Stimulated activated CD8-positive, alpha-beta memory T cell treated with anti-CD3 and anti-CD28 coated beads, Interleukin-7, amount 100 ng/mL, for 24 hours (primary cell): ENCODE measurements at places on chromosomes 2 and 18.

- peak; percentile 38 for DNase-seq
Observed at GRCh38 chr2:10331027-10331701, 28.5 kb downstream of the HPCAL1 start.

DNA sequence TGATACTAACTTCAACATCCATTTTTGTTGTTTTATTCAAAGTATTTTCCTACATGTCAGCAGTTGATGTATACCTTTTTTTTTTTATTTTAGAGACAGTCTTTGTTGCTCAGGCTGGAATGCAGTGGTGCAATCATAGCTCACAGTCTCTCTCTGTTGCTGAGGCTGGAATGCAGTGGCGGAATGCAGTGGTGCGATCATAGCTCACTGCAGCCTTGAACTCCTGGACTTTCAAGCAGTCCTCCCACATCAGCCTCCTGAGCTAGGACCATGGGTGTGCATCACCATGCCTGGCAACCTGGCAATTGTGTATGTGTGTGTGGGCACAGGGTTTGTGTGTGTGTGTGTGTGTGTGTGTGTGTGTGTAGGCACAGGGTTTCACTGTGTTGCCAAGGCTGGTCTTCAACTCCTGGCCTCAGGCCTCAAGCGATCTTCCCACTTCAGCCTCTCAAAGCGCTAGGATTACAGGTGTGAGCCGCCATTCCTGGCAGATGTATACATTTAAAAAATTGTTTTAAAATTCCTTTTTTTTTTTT lies 24.8 kb downstream of the SANBR start:
- DNase-seq: no peak

DNA sequence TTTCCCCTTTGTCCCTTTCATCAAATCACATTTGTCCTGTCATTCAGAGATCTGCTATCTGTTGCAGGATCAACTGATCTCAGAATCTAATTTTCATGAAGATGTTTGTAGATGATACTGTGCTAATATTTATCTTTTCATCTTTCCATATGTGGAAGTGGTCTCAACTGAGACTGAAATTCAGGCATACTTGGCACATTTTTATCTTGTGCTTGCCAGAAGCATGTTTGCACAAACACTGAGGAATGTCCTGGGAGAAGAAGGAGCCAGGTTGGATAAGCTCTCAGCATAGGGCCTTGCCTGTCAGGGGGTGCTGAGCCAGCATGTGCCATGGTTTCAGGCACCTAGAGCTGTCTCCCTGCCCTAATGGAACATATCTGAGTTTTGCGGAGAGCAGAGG lies 24.5 kb upstream of the MMADHC start:
- no peak for DNase-seq

DNA sequence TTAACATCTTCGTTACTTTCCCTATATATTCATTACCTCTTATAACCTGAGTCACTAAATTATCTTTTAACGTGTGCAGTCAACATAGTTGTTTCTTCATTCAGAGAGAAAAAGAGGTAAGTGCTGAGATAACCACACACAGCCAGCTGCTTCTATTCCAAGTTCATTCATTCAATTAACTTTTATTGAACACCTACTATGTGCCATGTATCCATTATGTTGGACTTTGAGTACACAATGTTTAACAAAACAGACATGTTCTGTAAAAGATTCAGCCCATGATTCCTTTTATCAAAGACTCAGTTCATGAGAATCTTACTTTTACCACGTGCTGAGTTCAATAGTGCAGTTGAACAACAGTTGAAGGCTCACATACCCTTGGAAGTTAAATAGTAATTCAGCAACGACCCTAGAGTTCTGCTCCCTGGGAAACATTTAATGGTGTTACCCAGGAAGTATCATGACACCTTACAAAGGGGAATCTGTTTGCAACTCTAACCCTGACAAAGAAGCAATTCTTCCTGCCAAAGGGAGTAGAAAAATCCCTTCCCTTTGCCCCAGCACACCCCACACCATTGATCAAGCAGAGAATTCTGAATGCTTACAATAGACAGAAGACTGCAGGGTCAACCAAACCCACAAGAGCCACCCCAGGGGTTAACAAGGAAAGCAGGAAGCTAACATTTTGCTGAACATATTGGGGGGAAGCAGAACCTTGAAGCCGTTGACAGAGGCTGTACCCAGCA lies 595.8 kb downstream of the STK39 start:
- no peak for DNase-seq

DNA sequence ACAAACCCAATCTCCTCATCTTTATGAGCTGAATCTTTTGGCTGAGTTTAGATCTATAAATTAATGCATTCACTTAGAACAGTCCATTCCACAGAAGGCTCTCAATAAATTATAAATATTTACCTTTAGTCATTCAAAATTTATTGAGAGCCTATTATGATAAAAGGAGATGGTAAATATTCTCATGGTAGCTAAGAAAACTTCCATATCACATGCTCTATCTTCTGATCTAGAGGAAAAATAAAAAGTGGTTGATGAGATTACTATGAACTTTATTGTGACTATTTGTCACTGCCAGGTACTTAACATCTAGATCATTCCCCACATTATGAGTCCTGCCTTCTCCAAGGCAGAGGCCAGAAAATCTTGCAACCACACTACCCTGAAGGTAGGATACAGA lies 62.4 kb downstream of the L3MBTL4 start:
- DNase-seq: no peak

DNA sequence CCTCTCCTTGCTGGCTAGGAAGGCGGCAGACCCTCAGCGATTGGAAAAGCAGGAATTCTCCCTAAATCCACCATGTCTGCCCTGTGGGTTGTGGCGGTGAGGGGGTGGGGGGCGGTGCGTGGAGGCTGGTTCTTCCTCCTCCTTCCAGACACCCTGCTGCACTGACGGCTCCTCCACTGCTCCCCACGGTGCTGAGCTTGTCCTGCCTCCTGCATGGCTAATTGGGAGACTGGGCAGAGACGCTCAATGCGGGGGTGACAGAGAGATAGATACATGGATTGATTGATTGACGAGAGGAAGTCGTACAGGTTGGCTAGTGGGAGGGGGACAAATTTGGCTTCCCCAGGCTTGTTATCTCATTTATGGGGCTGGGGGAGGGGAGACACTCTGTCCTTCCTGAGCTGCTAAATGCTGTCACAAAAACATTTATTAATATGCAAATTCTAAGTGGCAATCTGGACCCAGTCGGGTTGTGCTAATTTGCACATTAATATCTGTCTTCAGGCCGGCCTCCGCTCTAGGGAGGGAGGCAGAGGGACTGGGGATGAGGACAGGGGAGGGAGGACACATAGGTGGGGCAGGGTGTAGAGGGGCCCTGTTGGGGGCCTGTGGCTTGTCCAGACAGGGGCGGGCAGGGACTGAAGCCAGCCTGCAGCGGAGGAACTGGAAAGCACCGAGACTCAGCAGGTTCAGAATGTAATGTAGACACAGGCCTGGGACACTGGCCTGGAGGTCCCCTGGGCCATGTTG lies 181.6 kb downstream of the CELF4 start:
- no peak for DNase-seq

GRCh38 chr2:48334180-48334579 lies 195.8 kb upstream of the STON1 start:
- DNase-seq: no peak
